ENCODE measurements at places on chromosomes 12 and 14. TPM values are rescaled to one million over a fixed set of nuclear protein-coding genes. Genes with fewer than 3 reads are reported as not detected.
A peak's percentile ranks its signal among the peaks of the same experiment; 100 is the strongest.

DNA sequence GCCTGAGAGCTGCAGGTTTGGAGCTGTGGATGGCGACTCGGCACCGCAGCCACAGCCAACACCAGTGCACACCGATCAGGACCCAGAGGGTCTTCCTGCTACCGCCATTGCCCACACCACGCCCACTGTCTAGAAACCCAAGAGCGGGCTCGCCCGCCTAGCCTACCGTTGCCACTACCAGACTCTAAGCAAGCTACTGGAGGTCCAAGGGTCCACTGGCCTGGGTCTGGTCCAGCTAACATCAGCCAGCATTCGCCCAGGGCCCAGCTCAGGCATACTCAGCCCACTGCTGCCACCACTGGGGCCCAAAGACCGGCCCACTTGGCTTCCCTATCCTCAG, 30.5 kb upstream of the MON2 start:
- no peak for DNase-seq

DNA sequence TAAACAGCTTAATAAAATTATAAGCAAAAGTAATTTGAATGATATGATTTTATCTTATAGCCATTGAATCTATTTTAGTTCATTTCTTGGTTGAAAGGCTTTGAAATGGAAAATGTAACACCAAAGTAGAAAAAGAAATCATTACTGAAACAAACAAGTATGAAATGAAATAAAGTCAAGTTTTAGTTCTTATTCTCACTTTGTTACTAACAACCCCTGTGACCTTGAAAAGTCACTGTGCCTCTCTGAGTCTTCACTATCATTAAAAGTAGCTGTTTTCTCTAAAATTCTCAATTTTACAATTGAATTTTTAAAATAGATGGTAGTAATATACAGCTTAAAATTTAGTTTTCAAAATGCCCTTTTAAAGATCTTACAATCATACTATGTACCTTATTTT, 32.4 kb upstream of the SLC17A8 start:
- no peak for DNase-seq

GRCh38 chr14:28983279-28983678, 216.7 kb downstream of the FOXG1 start:
- no peak for DNase-seq

Gene MTA1
- total RNA-seq = 44.4 TPM

Gene KRT6C
- total RNA-seq = not detected

DNA sequence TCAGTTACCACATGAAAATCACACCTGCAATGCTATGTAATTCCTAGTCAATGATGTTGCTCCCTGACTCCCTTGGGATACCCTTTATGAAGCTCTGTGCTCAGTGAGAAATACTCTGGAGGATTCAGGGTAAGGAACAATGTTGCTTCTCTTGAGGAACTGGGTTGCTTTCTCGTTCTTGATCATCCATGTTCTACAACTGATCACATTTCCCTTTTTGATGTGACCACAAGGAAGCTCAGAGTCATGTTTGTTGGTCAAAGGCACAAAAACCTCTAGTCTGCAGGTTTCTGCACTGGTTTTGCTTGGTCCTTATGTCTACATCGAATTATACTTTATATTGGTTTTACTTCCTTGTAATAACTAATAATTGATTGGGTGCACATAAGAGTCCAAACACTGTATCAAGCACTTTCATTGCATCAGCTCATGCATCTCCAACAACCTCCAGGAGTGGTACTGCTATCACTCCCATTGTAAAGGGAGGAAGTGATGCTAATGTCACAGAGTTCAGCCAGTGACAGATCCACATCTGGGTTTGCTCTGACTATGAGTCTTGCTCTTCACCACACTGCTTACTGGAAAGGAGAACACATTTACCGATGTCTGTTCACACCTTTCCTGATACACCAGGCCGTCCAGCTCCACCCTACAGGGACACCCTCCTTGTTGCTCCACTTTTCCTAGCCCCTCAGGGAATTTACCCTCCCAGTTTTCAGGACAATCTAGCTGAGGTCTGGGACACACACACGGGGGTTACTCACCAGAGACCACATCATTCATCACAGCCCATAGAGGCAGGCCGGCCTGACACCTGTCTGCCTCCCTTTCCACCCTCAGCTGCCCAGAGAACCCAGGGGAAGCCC, 41.0 kb downstream of the CMKLR1 start:
- DNase-seq = no peak

- peak; percentile 84 for DNase-seq
Observed at GRCh38 chr12:94805749-94806529, 155.6 kb upstream of the TMCC3 start.

Measured in fibroblast of the aortic adventitia (primary cell).